AML-193 (cell line): ENCODE measurements at places on chromosomes 7 and 10.

DNA sequence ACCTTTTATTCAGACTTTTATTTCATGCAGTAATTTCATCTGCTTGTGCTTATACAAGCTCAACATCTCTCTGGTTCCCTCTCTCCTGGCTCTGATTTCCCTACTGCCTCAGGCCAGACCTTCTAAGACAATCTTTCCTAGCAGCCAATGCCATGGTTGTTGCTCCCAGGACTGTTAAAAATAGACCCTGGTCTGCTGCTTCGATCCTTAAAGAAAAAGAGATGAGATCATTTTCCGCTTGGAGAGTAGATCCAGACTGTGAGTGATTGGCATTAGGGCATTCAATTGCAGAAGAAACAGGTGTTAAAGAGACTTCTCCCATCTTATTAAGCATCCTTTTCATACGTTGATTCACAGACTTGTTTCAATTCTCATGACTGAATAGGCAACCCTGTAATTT, 68.4 kb upstream of the ITGB1 start:
- no peak for DNase-seq

GRCh38 chr7:91796122-91796521, 84.4 kb downstream of the MTERF1 start:
- no peak for DNase-seq

DNA sequence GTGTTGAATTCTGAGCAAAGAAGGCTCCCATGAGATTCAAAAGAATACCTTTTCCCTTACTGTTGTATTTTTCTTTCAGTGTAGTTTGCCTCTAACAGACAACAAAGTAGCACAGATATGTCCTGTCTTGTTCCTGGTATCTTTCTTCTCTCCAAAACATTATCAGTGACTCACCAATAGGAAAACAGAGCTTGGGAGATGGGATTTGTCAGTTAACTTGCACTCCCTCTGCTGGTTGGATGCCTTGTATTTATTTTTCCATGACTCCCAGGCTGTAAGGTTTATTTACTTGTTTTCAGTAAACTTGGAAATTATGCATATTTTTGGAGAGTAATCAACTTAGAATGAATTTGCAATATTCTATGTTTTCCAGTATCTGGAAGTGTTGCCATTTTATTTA, 129.7 kb downstream of the SAMD9 start:
- DNase-seq, result no peak

- no peak for DNase-seq
Observed at GRCh38 chr10:75497997-75498883, 66.8 kb downstream of the LRMDA start.

- DNase-seq, result no peak
Observed at GRCh38 chr10:91621483-91622113, 11.3 kb downstream of the PPP1R3C start.

GRCh38 chr7:66837007-66837406, 84.0 kb upstream of the TMEM248 start:
- peak; percentile 51 for DNase-seq

GRCh38 chr7:26151096-26151495, 902 bp upstream of the NFE2L3 start:
- no peak for DNase-seq

DNA sequence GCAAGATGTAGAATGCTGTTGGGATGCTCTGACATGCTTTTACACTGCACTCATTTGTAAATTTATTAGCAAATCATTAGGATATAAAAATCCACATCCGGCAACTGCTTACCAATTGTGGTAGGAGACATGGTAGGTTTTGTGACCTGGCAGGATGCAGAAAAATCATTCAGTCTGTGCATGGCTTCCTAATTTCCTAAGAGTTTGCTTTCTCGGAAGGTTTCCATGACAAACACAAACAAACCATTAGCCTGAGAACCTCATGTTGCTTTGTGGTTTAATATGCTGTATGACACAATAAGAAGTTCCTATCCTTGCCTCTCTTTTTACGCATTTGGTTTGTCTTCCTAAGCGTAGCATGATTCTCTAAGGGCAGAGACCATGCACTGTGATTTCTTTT, 14.7 kb upstream of the LMBR1 start:
- no peak for DNase-seq

GRCh38 chr10:119103903-119104653, at the start of gene DENND10:
Gene DENND10 (plus strand): TSS chr10:119104113. CDS start chr10:119104143, 30 bp downstream.
- DNase-seq, result peak; percentile 51

GRCh38 chr10:99234791-99235657, 628 bp downstream of the HPSE2 start:
- no peak for DNase-seq

- DNase-seq, result no peak
Observed at GRCh38 chr7:116924741-116925140, 28.6 kb upstream of the ST7 start.

DNA sequence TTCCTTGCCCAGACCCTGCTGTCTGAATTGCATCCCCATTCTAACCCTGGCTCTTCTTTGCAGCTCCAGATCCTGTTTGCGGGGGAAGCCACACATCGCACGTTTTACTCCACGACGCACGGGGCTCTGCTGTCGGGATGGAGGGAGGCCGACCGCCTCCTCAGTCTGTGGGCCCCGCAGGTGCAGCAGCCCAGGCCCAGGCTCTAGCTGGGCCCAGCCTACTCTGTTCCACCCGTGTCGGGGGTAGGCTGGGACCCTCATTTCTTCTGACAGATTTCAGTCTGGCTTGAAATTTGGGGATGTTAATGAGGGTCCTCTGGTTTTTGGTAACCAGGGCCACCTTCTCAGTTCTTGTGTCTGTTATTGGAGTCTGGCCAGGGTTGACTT, 2.7 kb upstream of the MTG1 start:
- no peak for DNase-seq
